ENCODE measurements at places on chromosomes 7 and 10.

DNA sequence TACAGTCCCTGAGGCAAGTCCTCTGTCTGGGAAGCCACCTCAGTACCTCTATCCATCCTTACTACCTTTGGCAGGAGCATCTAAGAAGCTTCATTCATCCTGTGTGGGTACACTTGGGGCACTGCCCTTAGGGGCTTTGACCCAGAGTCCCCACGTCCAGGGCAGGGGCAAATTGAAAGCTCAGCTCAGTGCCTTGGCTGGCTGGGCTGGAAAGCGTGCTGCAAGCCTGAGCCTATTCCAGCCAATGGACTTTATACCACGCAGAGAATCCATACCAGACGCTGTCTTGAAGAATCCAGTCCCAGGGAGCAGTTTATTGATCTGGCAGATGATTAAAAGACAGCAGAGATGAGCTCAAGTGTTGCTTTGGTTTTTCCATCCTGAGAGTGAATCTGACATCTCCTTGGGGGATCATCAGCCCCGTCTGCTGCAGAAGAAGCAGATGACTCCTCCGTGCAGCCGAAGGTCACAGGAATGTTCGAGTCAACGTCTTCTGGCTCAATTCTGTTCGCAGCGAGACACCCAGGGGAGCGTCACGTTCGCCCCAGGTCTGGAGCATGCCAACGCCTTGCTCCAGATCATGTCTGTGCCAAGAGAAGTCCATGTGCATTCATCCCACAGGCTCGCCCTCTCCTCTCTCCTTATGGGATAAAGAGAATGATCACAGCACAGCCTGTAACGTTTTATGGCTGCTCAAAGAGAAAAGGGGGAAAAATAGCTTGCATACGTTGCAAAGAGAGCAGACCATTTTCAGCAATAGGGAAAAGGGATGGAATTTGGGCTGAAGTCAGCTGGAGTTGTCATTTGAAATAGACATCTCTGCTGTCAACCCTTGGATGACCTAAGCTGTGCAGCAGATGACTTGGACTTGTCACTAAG, 35.8 kb upstream of the LYZL1 start:
- no peak for DNase-seq

DNA sequence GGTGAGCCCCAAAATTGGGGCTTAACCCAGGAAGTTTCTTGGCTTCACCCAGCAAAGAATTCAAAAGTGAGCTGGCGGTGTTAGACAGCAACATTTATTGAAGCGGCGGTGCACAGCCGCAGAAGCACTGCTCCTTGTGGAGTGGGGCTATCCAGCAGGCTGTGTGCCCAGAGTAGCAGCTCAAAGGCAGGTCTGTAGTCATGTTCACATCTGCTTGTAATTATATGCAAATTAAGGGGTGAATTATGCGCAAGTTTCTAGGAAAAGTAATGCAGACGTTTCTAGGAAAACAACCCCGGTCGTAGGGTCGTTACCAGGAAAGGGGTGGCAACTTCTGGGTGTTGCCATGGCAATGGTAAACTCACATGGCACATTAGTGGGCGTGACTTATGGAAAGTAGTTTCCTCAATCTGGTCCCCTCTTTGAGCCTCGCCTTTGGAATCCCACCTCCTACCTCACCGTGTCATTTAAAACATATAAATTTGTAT, 13.7 kb upstream of the KBTBD2 start:
- peak; percentile 61 for DNase-seq

DNA sequence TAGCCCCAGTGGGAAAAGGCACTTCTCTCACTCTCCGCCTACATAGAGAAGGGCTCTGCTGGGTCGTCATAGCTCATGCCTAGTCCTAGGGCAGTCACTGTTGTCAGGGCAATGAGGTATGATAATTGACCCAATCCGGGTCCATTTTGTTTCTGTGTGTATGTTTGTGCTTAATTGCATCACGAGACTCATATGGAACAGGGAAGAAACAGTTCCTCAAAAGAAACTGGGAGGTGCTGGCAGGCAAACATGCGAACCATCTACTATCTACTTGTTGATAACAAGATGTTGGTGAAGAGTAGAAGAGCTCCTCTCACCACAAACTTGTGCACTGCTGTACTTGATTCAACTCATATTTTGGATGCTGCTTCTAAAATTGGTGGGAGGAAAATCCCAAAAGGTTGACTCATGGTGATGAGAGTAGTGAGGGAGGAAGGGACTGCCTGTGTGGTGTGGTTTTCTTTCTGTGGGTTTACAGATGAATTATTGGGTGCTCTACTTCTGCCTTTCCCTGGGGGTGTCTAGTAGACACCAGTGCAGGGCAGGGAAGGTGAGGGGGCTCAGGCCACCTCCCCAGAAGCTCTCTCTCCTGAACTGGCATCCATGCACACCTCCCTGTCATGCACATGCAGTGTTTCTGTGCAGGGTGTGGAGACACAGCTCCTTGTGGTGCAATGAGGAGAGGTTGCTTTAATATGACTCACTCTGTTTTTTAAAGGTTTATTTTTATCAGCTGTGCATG, 29.4 kb downstream of the LSMEM1 start:
- no peak for DNase-seq

DNA sequence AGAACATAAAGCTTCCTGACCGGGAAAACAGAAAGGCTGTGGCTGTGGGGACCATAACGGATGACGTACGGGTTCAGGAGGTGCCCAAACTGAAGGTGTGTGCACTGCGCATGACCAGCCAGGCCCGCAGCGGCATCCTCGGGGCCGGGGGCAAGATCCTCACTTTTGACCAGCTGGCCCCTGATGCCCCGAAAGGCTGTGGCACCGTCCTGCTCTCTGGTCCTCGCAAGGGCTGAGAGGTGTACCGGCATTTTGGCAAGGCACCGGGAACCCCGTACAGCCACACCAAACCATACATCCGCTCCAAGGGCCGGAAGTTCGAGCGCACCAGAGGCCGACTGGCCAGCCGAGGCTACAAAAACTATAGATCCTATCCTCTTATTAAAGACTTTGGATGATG, 179.3 kb downstream of the PTN start:
- DNase-seq, result no peak

GRCh38 chr10:89745903-89746302, 44.5 kb downstream of the KIF20B start:
- DNase-seq, result no peak

DNA sequence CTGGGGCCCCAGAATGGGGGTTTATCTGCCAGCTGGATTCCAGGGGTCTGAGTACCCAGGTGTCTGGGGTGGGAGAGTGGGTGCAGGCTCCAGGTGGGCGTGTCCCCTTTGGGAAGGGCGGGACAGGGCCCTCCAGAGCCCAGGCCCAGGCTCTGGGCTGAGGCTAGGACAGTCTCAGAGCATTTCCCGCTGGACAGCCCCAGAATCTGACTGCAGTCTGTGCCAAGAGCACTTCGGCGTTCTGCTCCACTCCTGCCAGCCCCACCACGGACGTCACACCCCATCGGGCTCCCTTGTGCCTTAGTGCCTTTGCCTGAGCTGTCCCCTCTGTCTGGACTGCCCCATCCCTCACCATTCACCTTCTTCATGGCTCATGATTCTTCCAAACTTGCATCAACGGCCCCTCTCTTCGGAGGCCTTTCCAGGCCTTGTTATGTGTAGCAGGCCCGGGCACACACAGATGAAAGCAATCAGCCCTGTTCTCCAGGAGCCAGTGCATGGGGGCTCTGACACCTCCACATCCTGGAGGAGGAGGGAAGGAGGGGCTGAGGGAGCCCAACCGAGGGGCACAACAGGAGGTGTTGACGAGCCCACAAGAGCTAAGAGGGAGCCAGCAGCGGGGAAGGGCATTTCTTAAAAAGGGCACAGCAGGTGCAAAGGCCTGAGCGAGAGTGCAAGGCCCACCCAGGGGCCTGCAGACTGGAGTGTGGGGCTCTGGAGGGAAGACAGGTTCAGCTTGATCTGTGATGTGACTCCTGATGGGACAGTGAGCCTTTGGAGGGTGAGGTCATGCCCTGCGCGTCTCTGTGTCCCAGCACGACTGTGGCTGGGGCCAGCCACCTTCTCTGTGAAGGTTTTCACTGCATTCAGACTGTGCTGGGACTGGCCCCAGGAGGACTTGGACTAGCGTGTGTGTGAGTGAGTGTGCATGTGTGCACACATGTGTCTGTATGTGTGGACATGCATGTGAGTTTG, 41.7 kb downstream of the GTF2IRD1 start:
- no peak for DNase-seq

- DNase-seq, result no peak
These were observed 39.1 kb downstream of the LRRTM3 start for GRCh38 chr10:66964946-66965345.

DNA sequence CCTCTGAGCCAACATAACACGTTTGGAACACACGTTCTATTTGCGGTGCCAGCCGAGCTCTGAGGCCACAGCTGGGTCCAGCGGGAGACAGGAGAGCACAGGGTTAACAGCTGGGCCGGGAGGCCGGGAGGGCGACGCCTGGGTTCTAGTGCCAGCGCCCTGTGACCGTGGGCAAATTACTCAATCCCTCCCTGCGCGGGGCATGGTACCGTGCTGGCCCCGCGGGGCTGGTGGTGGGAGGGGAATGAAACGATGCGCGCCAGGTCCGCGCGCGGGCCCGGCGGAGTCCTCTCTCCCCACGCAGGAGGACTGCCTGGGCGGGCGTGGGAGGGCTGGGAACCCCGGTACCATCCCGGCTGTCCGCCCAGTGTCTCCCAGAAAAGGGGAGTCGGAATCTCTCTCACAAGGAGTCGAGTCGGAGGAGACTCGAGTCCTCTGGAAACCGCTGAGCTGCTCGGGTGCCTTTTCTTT, 30.4 kb downstream of the LEP start:
- DNase-seq, result no peak

GRCh38 chr10:132076578-132077081, 10.9 kb downstream of the JAKMIP3 start:
- DNase-seq, result no peak

- no peak for DNase-seq
These were observed 403.4 kb downstream of the DNAJB9 start for GRCh38 chr7:108973075-108973474.

- DNase-seq, result no peak
These were observed 95.1 kb downstream of the ITGA8 start for GRCh38 chr10:15624401-15625196.

- no peak for DNase-seq
These were observed 48.3 kb downstream of the BAIAP2L1 start for GRCh38 chr7:98352621-98353020.

GRCh38 chr10:34489411-34489810, 325.7 kb downstream of the PARD3 start:
- no peak for DNase-seq

DNA sequence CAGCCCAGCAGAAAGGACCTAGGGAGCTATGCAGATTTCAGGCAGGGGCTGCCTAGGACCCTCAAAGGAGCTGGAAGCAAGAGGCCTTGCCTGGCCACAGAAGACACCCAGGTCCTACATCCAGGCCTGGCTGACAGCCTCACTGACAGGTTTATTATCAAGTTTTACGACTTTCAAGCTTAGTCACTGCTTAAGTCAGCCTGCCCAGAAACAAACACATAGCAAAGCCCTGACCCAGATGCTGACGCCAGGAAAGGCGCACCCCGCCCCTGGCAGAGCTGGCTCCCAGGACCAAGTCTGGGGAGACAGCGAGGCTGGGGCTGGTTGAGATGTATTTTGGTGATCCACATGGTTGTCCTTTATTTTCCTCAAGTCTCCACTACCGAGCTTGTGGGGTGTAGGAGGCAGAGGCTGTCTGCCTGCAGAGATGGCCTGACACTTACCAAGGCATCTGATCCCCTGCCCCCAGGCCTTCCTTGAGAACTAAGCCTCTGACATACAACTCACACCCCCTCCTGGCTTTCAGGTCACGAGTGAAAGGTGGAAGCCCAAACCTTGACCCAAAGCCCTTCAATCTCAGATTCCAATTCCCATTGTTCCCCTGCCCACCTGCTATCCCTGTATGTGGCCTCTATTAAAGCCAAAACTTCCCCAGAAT, 80.7 kb upstream of the EMX2 start:
- DNase-seq, result no peak

DNA sequence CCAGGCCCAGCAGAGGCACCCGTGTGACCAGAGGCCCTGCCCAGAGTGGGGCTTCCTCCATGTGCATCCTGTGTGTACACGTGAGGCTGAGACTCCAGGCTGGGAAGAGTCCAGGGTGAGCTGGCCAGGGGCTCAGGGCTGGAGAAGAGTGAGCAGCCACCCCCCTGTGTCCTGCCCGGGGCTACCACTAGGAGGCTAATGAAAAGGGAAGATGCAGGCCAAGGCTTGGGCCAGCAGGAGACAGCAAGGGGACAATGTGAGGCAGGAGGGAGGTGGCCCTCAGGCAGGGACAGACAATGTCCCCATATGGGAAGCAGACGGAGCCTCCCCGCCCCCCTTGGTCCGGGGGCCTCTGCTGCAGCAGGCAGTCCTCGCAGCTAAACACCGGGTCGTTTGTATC, 102.0 kb downstream of the HIF1AN start:
- DNase-seq, result no peak

DNA sequence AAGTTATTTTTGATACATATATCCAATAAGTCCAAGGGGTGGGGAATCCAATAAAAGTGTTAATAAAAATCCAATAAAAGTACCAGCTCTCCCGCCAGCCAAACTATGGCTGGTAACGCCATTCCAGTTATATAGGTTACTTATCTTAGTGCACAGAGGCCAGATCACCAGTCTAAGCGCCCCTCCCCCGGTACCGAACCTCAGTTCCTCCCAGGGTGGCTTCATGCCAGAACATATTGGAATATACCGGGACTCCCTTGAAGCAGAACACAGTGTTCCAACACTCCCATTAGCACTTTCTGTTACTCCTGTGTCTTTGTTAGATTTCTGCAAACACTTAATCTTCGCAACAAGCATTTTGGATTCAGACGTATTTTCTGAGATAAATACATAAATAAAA, 7.5 kb downstream of the FBH1 start:
- DNase-seq, result no peak

- no peak for DNase-seq
These were observed 39.9 kb upstream of the SORCS3 start for GRCh38 chr10:104601166-104601565.

DNA sequence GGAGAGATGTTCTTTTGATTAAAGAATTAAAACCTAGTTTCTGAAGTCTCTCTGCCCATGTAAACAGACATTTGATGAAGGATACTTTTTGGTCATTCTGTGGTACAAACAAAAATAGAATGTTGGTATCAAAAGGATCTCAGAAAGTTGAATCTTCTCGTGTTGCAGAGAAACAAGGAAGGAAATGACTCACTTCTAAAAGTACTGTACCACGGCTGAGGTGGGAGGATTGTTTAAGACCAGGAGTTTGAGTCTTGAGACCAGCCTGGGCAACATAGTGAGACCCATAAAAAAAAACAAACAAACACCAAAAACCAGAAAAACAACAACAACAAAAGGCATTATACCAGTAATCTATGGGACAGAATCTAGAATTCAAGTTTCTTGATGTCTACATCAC, 69.7 kb downstream of the PRSS58 start:
- no peak for DNase-seq

GRCh38 chr10:96374985-96375830, 16.4 kb upstream of the OPALIN start:
- DNase-seq, result peak; percentile 59

GRCh38 chr7:108347616-108348015, 108.6 kb downstream of the NRCAM start:
- DNase-seq, result no peak
